ENCODE measurements at places on chromosomes 5 and 9.
A peak's percentile ranks its signal among the peaks of the same experiment; 100 is the strongest.

DNA sequence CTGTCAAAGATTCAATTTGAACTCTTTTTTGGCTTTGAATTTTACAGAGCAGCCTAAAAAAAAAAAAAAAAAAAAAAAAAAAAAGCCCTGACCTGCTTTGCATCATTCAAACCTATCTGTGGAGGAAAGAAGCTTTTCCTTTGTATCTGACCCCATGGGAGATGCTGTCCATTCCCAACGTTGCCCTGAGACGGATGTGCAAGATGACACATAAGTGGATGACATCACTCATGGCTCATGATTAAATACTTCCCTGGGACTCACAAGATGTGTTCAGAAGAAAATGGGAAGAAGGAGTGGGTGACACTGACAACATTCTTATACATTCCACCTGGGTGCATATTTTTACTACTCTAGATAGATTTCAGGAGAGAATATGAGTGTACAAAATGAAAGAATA, 245.7 kb upstream of the ELAVL2 start:
- H3K27ac ChIP-seq = no peak overlapping the region
- no peak for DNase-seq
- no peaks in the 10 kb centered on the region for H3K27me3 ChIP-seq
- H3K4me3 ChIP-seq = no peak overlapping the region
- no peaks in the 10 kb centered on the region for H3K4me1 ChIP-seq
- H3K36me3 ChIP-seq = no peaks in the 10 kb centered on the region

- H3K36me3 ChIP-seq = no peaks in the 10 kb centered on the region
- no peak overlapping the region for H3K4me3 ChIP-seq
- no peaks in the 10 kb centered on the region for H3K4me1 ChIP-seq
- no peak overlapping the region for H3K27ac ChIP-seq
- no peak for DNase-seq
- H3K27me3 ChIP-seq = no peaks in the 10 kb centered on the region
Measured at GRCh38 chr5:169183576-169183975, 117.4 kb downstream of the SLIT3 start.

GRCh38 chr5:111132076-111132475, 39.9 kb downstream of the WDR36 start:
- H3K27ac ChIP-seq = no peak overlapping the region
- H3K4me3 ChIP-seq = no peak overlapping the region
- no peaks in the 10 kb centered on the region for H3K27me3 ChIP-seq
- no peak for DNase-seq
- peaks cover 3% of the 10 kb centered on the region for H3K36me3 ChIP-seq

DNA sequence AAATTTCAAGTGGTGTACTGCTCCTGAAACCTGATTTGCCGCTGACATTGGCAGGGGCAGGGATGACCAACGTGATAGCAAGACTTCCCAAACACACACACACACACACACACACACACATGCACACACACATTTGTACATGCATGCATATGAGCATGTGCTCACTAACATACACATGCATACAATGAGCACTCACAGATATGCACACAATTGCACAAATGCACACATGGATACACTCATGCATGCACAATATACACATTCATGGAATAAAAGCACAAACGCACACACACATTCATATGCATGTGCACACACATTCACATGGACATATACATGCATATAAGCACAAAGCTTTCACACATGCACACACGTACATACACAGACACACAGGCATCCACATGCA, 181.2 kb upstream of the ZNF618 start:
- DNase-seq = no peak
- H3K4me3 ChIP-seq = no peak overlapping the region
- no peak overlapping the region for H3K27ac ChIP-seq

GRCh38 chr5:134273642-134274395, 47.9 kb upstream of the PPP2CA start:
- H3K4me1 ChIP-seq = no peaks in the 10 kb centered on the region
- H3K27me3 ChIP-seq = no peaks in the 10 kb centered on the region
- H3K27ac ChIP-seq = no peak overlapping the region
- H3K4me3 ChIP-seq = no peak overlapping the region

GRCh38 chr5:174533751-174534241, 190.6 kb upstream of the MSX2 start:
- peak overlapping the region; percentile 56 for H3K27ac ChIP-seq
- peak; percentile 31 for DNase-seq
- no peaks in the 10 kb centered on the region for H3K27me3 ChIP-seq
- no peak overlapping the region for H3K4me3 ChIP-seq

- peaks cover 51% of the 10 kb centered on the region for H3K36me3 ChIP-seq
- DNase-seq = no peak
- H3K27me3 ChIP-seq = no peaks in the 10 kb centered on the region
- H3K4me3 ChIP-seq = no peak overlapping the region
Measured at GRCh38 chr9:33467526-33467925, 6.2 kb downstream of the NOL6 start.

DNA sequence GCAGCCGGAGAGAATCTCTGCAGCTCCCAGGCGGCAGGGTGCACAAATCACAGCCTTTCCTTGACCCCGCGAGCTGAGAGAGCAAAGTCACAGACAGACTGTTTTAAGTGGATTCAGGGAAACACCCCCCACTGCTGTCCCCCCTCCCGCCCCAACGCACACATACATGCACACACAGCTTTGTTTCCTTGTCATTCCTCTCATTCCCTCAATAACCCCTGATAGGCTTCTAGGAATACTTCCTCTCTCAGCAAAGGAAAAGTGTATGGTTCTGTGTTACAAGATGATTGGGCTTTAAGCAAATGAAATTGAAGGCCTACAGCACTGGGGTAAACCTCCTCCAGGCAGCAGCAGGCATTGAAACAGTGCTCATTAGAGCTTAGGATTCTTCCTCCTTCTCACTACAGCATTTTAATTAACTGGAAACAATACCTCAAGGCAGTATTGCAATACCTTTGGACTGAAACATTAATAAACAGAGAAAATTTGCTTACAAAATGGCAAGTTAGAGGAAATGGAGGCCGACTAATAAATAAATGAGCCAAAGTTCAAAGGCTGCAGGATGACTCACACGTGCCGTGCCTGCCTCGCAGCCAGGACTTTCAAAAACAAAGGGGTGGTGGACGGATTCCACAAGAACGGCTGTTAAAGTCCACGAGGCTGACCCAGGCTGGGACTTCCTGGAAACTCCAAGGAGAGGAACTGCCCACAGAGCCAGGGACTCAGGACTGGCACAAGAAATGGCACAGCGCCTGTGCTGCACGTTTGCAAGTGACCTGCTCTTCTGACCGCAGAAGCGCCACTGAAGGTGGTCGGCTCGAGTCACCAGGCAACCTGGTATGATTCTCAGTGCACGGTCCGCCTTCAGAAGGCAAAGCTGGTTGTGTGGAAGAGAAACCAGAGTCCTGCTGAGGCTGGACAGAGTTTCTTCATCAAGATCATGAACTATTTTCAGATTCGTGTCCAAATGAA, 236.2 kb downstream of the SYK start:
- peaks cover 19% of the 10 kb centered on the region for H3K4me1 ChIP-seq
- no peaks in the 10 kb centered on the region for H3K27me3 ChIP-seq
- no peaks in the 10 kb centered on the region for H3K36me3 ChIP-seq
- H3K4me3 ChIP-seq = no peak overlapping the region
- no peak overlapping the region for H3K27ac ChIP-seq

- H3K4me1 ChIP-seq = no peaks in the 10 kb centered on the region
- no peak for DNase-seq
- no peaks in the 10 kb centered on the region for H3K27me3 ChIP-seq
- no peak overlapping the region for H3K27ac ChIP-seq
- no peak overlapping the region for H3K4me3 ChIP-seq
Measured at GRCh38 chr5:121870489-121870888, 18.8 kb downstream of the FTMT start.

GRCh38 chr5:39628348-39628747, 203.6 kb upstream of the DAB2 start:
- H3K27me3 ChIP-seq = no peaks in the 10 kb centered on the region
- no peaks in the 10 kb centered on the region for H3K36me3 ChIP-seq
- DNase-seq = no peak
- H3K27ac ChIP-seq = no peak overlapping the region

- H3K27ac ChIP-seq = no peak overlapping the region
- DNase-seq = no peak
- no peaks in the 10 kb centered on the region for H3K27me3 ChIP-seq
- H3K4me3 ChIP-seq = no peak overlapping the region
- no peaks in the 10 kb centered on the region for H3K36me3 ChIP-seq
Measured at GRCh38 chr9:106092083-106092482, 397.7 kb downstream of the TMEM38B start.

DNA sequence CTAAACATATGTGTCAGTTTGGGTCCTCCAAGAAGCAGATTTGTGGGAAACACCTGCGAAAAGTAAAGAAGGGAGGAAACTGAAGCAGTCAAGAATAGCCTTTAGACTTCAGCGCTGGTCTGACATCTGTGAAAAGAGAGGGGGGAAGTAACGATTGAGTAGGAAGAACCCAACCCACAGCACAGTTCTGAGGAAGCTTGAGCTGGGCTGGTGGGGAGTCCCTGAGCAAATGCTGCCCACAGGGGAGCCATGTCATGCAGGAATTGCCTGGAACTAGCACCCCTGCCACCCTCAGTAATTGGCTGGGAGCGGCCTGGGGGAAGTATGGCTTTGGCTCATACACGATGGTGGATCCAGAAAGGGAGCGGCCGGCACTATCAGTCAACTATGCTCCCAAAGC, 20.6 kb downstream of the FAM240B start:
- no peak overlapping the region for H3K4me3 ChIP-seq
- H3K36me3 ChIP-seq = no peaks in the 10 kb centered on the region
- H3K27ac ChIP-seq = no peak overlapping the region
- no peaks in the 10 kb centered on the region for H3K4me1 ChIP-seq
- no peak for DNase-seq
- H3K27me3 ChIP-seq = no peaks in the 10 kb centered on the region

DNA sequence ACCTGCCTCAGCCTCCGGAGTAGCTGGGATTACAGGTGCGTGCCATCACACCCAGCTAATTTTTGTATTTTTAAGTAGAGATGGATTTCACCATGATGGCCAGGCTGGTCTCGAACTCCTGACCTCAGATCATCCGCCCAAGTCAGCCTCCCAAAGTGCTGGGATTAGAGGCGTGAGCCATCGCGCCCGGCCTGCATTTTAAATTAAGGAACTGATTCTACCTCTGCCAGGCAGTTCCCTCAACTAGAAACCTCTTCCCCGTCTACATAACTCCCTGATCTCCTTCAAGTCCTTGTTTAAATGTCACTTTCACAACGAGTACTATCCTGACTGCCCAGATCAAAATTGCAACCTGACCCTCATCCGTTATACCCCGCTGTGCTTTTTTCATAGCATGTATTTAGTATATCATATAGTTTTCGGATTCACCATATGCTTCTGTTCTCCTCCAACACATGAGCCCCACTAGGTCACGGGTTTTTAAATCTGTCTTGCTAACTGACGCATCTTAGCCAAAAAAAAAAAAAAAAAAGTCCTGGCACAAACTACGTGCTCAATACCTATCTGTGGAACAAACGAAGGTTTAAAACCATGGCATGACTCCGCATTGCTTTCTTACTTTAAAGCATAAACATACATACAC, 858 bp upstream of the SOWAHA start:
- H3K4me3 ChIP-seq = no peak overlapping the region
- DNase-seq = no peak
- peaks cover 36% of the 10 kb centered on the region for H3K27me3 ChIP-seq
- no peaks in the 10 kb centered on the region for H3K36me3 ChIP-seq

DNA sequence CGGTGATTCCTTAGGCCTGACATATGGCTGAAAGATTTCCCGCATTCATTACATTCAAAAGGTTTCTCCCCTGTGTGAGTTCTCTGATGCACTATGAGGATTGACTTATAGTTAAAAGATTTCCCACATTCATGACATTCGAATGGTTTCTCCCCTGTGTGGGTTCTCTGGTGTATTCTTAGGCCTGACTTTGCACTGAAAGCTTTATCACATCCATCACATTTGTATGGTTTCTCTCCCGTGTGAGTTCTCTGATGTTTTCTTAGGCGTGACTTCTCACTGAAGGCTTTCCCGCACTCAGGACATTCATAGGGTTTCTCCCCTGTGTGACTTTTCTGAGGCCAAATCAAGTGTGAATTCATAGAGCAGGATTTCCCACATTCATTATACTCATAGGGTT, 35.8 kb downstream of the ZNF782 start:
- no peak overlapping the region for H3K4me3 ChIP-seq
- H3K4me1 ChIP-seq = no peaks in the 10 kb centered on the region
- H3K27me3 ChIP-seq = no peaks in the 10 kb centered on the region
- peaks cover 5% of the 10 kb centered on the region for H3K36me3 ChIP-seq
- no peak overlapping the region for H3K27ac ChIP-seq
- no peak for DNase-seq

DNA sequence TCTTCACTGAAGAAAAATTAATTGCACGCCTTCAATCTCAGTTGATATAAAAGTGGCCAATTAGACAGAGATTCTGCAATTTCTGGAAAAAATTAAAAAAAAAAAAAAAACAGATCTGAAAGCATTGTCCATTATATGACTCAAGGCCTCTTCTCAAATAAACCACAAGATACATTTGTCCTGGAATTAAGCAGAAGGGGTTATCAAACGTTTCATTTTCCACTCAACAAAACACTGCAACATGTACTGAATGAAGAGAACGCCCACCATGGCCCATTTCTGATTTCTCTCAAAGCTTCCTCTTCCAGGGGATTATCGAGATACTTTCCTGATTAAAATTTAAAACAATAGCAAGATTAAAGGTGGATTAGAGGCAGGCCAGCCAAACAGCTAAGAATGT, 5.8 kb upstream of the PAPPA start:
- H3K4me3 ChIP-seq = no peak overlapping the region
- no peak overlapping the region for H3K27ac ChIP-seq
- H3K4me1 ChIP-seq = no peaks in the 10 kb centered on the region
- no peaks in the 10 kb centered on the region for H3K36me3 ChIP-seq
- DNase-seq = no peak

Data from lung (tissue), 17 donors.